Upper lobe of right lung (tissue), 1 donor: ENCODE measurements at places on chromosomes 7 and 10. TPM values are rescaled to one million over a fixed set of nuclear protein-coding genes. Genes with fewer than 3 reads are reported as not detected.
A peak's percentile ranks its signal among the peaks of the same experiment; 100 is the strongest.

- H3K27me3 ChIP-seq = no peaks in the 10 kb centered on the region
- H3K4me3 ChIP-seq = no peak overlapping the region
- no peak for DNase-seq
- H3K36me3 ChIP-seq = no peaks in the 10 kb centered on the region
- H3K4me1 ChIP-seq = no peaks in the 10 kb centered on the region
These were observed 944 bp downstream of the STEAP1B start for GRCh38 chr7:22499044-22499443.

DNA sequence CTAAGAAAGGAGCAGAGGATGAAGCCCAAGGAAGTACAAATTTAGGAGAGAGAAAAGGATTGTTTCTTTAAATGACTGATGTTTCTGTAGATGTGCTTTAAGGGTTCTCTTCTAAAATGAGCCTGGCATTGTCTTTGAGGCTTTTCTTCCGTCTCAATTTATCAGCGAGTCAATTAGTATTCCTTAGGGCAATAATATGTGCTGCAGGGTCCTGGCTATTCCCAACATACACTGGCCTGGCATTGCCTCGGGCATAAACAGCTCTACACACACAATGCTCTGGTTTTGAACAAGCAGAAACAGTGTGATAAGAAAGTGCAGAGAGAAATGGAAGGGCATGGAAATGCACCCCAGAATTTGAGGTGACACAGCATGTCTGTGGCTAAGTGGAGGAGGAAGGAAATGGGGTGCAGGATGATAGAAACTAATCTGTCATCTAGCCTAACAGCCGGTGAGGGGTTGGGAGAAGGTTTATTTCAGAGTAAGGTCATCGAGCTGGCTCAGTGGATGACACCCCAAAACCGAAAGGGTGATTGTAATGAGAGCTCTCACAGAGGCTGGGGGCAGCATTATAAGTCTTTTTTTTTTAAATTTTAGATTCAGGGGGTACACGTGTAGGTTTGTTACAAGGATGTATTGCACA is 67.5 kb upstream of the ARHGAP21 start:
- H3K4me3 ChIP-seq = no peak overlapping the region
- H3K27ac ChIP-seq = no peak overlapping the region
- no peaks in the 10 kb centered on the region for H3K4me1 ChIP-seq
- no peaks in the 10 kb centered on the region for H3K36me3 ChIP-seq
- no peaks in the 10 kb centered on the region for H3K27me3 ChIP-seq

GRCh38 chr10:110992006-110992800 is 72.8 kb downstream of the SHOC2 start:
- no peaks in the 10 kb centered on the region for H3K4me1 ChIP-seq
- no peak for DNase-seq
- no peaks in the 10 kb centered on the region for H3K36me3 ChIP-seq

DNA sequence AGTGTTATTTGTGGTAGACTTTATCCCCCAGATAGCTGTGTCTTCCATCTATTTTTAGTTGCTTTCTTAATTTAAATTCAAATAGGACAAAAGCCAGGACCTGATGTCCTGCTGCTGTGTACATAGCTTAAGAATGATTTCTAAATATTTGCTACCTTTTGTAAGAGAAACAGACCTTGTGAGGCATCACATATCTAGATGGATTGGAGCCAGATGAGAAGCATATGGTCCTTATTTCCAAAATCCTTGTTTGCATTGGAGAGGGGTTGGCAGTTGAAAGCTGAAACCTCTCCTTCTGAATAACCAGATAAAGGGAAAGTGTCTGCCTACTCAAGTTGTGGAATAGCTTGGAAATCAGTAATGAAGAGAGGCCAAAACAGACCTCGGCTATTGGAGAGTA is 50.7 kb upstream of the AMPH start:
- no peaks in the 10 kb centered on the region for H3K36me3 ChIP-seq
- DNase-seq = no peak
- no peaks in the 10 kb centered on the region for H3K27me3 ChIP-seq
- no peak overlapping the region for H3K4me3 ChIP-seq
- no peaks in the 10 kb centered on the region for H3K4me1 ChIP-seq

- DNase-seq = no peak
- H3K36me3 ChIP-seq = no peaks in the 10 kb centered on the region
- no peak overlapping the region for H3K27ac ChIP-seq
- H3K4me1 ChIP-seq = peaks cover 6% of the 10 kb centered on the region
- H3K4me3 ChIP-seq = no peak overlapping the region
- no peaks in the 10 kb centered on the region for H3K27me3 ChIP-seq
These were observed 224.2 kb upstream of the AUTS2 start for GRCh38 chr7:69374044-69374425.

- H3K27ac ChIP-seq = peak overlapping the region; percentile 67
- H3K36me3 ChIP-seq = no peaks in the 10 kb centered on the region
- H3K4me3 ChIP-seq = peak overlapping the region; percentile 43
- no peak for DNase-seq
- peaks cover 18% of the 10 kb centered on the region for H3K4me1 ChIP-seq
These were observed 75.8 kb downstream of the C1GALT1 start for GRCh38 chr7:7257899-7258692.

Gene PAPSS2
- 210 TPM for total RNA-seq

Gene CDH23
- total RNA-seq = 10.9 TPM
